ENCODE measurements at places on chromosomes 5 and 9. TPM values are rescaled to one million over a fixed set of nuclear protein-coding genes. Genes with fewer than 3 reads are reported as not detected.

Gene PCDHB2
- 0.41 TPM for total RNA-seq

DNA sequence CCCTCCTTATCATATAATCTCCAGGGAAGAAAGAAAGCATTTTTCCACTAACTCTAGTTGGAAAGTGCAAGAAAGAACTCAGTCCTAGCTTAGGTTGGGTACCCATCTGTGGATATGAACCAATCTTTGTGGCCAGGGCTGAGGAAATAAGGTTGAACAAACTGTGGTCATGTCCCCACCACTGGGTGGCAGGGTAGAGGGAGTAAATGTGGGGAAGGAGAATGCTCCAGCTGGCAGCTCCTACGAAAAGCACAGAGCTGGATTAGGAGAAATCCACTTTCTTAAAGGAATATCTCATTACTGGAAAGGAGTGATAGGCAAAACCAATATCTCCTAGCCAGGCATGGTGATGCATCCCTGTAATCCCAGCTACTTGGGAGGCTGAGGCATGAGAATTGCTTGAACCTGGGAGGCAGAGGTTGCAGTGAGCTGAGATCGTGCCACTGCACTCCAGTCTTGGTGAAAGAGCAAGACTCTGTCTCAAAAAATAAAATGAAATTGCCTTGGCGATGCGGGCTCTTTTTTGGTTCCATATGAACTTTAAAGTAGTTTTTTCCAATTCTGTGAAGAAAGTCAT, 175.1 kb downstream of the CCDC192 start:
- peak; percentile 65 for DNase-seq

DNA sequence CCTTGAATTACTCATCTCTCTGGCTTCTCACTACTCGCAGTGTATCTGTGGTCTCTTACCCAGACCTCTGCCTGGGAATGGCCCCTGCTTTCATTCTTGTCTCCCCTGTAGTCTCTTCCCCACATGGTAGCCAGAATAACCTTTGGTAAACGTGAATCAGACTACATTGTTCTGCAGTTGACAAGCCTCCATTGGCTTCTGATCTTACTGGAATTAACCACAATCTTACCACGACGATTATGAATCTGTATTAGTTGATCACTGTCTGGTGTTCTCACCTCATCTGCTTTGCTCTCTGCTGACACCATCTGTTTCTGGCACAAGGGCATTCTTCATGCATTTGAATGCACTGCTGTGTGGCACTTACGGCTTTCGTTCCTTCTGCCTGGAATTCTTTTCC, 781.2 kb downstream of the MTRR start:
- DNase-seq, result no peak

- no peak for DNase-seq
These were observed 658.4 kb downstream of the EFNA5 start for GRCh38 chr5:107012371-107012770.

DNA sequence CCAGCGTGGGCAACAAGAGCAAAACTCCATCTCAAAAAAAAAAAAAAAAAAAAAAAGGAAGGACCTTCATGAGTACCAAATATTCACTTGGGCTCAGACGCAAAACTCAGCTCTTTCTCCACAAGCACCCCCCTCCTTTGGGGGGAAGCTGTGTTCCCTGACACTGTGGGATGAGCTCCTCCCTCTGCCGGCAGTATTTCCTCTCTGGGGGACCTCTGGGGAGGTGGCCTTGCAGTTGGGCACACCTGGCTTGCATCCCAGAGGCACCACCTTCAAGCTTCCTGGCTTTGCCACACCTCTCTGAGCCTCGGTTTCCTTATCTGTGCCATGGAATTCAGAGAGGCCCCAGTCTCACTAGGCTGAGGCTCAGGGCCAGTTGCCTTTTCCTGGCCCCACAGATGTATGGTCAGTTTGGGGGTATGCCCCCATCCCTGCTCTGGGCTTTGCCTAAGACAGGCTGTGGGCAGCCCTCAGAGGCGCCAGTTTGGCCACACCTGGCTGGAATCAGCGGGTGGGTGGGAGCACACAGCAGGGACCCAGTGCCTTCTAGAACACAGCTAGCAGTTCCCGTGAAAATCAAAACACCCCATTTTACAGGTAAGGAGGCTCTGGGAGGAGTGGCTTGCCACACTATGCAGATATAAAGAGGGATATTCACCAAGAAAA, 157.5 kb upstream of the IER5L start:
- peak; percentile 32 for DNase-seq
